K562 (cell line): ENCODE measurements at places on chromosomes 3 and 15.

GRCh38 chr3:139441656-139442055 is 34.7 kb downstream of the RBP2 start:
- DNase-seq = no peak

DNA sequence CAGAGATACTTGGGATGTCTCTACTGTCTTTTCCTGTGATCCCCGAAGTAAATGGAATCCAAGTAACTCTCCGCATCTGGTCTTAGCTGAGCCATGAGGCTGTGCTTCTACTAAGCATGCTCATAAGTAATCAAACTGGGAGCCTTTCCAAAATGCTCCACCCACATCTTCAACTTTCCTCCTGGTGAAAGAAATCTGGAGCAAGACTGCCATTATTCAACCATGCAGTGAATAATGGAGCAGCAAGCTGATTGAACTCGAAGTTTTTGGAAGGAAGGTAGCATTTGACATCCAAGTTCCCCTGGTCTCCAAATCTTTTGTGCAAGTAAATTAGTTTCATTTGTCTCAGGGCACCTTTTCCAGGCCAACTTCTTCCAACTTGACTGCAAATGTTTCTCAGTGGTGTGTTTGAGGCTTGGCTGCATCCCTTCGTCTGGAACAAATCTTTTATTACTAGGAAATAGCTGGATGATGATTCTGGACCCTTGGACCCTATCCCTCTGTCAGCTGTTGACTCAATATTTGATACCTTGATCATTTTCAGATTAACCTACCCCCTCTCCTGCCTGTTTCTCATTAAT is 19.4 kb downstream of the GXYLT2 start:
- DNase-seq = no peak

DNA sequence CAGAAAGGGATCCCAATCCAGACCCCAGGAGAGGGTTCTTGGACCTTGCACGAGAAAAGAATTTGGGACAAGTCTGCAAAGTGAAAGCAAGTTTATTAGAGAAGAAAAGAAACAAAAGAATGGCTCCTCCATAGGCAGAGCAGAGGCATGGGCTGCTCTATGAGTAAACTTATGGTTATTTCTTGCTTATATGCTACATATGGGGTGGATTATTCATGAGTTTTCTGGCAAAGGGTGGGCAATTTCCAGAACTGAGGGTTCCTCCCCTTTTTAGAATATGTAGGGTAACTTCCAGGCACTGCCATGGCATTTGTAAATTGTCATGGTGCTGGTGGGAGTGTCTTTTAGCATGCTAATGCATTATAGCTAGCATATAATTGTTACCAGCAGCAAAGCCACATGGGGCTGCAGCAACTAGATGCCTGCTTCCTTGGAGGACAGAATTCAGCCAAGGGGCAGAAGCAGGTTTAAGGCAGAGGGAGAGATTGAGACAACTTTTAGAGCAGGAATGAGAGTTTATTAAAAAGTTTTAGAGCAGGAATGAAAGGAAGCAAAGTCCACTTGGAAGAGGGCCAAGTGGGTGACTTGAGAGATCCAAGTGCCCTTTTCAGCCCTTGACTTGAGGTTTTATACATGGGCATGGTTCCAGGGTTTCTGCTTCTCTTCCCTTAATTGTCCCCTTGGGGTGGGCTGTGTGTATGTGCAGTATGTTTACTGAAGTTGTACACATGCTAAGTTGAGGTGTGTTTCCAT is 41.3 kb downstream of the METTL6 start:
- no peak for DNase-seq

DNA sequence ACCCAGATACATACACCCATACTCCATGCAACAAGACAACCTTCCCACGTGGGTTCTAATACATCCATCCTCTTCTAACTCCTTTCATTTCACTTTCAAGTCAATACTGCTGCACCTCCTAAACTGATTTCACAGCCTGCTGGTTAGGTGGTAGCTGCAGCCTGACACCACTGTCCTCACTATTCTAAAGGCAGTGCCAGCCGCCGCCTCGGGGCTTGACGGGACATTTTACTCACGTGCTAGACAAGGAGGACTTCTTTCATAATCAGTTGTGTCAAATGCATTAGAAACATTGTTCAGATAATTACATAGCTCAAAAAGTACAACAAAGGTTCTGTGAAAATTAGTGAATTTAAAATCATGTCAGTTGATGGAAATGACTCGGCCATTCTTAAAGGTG is 6.3 kb downstream of the UROC1 start:
- DNase-seq = no peak

DNA sequence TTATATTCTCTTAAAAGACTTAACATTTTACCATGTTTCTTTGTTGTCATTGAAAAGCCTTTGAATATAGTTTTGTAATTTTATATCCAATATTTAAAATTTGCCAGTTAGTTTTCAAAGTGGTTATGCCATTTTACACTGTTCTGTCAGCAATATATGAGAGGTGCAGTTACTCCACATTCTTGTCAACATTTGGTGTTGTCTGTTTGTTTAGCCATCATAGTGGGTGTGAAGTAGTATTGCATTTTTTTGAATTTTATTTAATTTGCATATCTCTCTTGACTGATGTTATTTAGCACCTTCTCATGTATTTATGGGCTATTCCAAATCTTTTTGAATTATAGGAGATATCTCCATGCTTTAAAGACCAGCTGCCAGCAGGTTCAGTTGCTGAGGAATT is 40.4 kb downstream of the LRRC28 start:
- no peak for DNase-seq
